ENCODE measurements at places on chromosomes 7 and 10.
A peak's percentile ranks its signal among the peaks of the same experiment; 100 is the strongest.

DNA sequence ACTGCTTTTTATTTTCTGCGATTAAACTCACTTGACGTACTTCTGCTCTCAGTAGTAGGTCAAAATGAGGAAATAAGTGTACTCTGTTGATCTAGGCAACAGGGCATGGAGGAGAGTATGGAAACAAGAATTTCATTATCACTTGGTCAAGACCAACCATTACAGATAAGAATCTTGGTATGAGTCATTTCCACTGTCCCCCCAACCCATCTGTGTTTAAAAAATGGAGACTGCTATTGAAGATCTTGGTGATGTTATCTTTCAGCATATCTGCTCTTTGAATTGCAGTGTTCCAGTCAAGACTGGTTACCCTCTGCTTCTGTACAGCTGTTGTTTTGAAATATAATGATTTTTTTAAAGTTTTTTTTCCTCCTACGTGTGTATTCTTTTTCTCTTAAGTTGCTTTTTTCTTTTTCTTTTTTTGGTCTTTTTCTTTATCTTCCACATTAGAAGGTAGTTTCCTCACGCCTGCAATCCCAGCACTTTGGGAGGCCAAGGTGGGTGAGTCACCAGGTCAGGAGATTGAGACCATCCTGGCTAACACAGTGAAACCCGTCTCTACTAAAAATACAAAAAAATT is 11.7 kb downstream of the STAM start:
- no peak for DNase-seq

GRCh38 chr7:44748948-44749731 is 493 bp downstream of the ZMIZ2 start:
- no peak for DNase-seq

DNA sequence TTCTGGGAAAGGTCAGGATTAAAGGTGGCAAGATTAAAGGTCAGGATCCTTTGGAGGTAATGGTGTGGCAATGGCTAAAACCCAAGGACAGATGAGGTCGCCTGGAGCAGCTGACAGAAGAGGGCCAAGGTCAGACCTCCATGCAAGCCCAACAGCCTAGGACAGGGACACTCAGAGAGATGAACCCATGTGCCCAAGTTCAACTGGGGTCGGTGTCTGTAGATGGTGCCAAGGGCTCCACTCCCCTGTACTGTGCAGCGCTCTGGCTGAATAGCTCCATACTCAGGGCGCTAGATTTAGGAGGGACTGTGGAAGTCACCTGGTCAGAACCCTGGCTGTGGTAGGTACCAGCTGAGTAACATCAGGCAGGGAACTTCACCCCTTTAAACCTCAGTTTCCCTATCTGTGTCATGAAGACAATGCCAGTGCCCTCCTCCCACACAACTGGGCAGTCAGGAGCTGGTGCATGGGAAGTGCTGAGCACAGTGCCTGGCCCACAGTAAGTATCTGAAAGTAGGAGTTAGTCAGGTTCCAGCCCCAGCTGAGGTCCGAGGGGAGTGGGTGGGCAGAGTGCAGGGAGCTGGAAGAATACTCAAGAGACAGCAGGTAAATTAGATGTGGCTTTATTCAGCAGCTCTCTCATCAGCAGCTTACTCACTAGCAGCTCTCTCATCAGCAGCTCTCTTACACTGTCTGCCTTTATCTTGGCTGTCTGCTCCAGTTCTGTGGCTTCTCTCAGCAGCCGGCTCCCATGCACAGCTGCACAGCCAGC is 327.1 kb downstream of the GLRX3 start:
- no peak for DNase-seq

GRCh38 chr10:62788861-62789467 is 15.6 kb upstream of the ADO start:
- DNase-seq: no peak

DNA sequence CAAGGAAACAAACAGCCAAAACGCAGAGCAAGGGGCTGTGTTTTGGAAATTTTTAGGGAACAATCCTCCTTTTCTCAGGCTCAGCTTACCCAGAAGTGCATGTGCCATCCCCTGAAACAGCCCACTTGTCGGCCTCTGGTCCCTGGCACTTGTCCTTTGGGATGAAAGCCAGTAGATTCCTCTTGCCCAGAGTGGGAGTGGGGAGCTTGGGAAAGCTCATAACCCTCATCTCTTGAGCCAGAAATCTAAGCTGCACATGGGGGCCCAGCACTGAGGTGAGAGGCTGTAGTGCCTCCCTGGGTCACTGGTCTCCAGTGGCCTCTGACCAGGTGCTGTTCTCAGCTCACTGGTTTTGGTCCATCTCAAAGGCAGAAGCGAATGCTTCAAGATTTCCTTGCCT is 150.3 kb downstream of the RNF216 start:
- no peak for DNase-seq

- DNase-seq: peak; percentile 68
These were observed 26.2 kb downstream of the HIBADH start for GRCh38 chr7:27636326-27637006.

- DNase-seq: no peak
These were observed 203.4 kb downstream of the KIF20B start for GRCh38 chr10:89904755-89905154.

DNA sequence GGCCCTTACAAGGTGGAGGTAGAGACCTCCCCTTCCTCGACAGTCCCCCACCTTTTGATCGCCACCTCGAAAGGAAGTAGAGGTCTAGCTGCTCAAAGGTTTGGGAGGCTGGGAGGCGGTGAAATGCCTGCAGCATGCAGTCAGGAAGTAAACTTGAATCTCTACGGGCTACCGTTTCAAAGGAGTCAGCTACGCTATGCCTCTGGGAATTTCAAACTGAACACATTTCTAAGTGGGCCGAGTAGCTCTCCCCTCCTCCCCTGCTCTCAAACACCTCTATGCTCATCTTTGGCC is 68.0 kb downstream of the CXCL12 start:
- DNase-seq: no peak

- DNase-seq: no peak
These were observed 289.7 kb downstream of the KLF6 start for GRCh38 chr10:3495281-3495680.

DNA sequence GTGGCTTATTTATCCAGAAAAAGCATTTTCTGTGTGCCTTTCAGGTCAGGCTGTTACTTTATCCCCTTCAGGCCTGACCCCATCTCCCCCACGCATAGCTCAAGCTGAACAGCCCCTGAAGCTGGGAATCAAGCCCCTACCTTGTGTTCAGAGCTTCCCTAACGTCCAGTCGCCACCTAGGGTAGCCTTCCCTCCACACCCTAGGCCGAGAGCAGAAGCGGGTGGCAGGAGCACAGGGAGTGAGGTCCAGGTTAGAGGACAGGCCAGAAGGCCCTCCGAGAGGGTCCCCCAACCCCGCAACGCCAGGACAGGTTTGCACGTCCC is 479 bp upstream of the SEMA4G start:
- DNase-seq: no peak

- DNase-seq: no peak
These were observed 49.7 kb downstream of the RABGEF1 start for GRCh38 chr7:66790196-66790595.

- DNase-seq: no peak
These were observed 7.7 kb downstream of the ZNHIT1 start for GRCh38 chr7:101225650-101226049.

- no peak for DNase-seq
These were observed 1.8 kb downstream of the HMX2 start for GRCh38 chr10:123149568-123150270.

DNA sequence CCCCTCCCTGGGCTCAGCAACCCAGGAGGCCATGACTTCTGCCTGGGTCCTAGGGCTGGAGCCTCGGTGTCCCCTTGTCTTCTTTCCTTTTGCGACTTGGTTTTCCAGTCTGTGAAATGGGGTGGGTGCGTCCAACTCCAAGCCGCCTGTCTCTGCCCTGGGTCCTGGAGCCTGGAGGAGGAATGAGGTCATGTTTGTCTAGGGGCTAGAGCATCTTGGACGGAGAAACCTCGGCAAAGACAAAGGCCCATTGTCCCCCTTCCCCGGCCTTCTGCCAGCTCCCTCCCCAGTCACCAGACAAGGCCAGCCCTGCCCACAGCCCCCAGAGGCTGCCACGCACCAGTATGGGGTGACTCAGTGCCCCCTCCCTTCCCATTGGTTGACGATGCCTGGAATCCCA is 39.8 kb upstream of the ELN start:
- DNase-seq: no peak

DNA sequence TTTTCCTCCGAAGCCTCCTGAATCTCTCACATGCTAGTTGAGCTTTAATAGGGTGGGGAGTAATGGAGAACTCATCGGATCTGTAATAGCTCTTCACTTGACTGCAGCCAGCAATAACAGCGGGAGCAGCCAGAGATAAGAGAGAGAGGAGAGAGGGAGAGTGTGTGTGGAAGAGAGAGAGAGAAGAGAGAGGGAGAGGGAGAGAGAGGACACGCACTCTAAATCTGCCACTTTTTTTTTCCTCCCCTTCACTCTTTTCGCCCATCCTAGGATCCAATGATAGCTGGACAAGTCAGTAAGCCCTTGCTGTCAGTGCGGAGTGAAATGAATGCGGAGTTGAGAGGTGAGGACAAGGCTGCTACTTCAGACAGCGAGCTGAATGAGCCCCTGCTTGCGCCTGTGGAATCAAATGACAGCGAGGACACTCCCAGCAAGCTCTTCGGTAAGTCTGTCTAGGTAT is 107.9 kb downstream of the POU6F2 start:
- DNase-seq: no peak

- DNase-seq: no peak
These were observed 24.7 kb downstream of the STAM start for GRCh38 chr10:17668435-17669184.

- no peak for DNase-seq
These were observed 35.2 kb downstream of the ATOH7 start for GRCh38 chr10:68196701-68197100.

DNA sequence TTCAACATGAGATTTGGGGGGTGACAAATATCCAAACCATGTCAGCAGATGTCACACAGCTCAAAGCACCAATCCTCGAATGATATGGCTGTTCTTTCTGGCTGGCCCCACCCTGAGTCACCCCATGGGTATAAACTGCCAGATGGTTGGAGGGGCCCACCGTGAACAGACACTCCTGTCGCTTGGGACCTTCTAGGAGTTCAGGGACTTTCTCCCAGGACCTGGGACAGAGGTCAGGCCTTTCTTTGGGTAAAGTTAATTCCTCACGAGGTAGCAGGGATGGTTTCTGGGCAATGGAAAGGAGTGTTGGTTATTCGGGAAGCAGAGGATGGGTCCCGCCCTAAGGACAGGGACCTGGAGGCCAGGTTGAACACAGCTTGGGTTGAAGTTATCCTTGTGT is 262.0 kb downstream of the ACTR3B start:
- DNase-seq: no peak

DNA sequence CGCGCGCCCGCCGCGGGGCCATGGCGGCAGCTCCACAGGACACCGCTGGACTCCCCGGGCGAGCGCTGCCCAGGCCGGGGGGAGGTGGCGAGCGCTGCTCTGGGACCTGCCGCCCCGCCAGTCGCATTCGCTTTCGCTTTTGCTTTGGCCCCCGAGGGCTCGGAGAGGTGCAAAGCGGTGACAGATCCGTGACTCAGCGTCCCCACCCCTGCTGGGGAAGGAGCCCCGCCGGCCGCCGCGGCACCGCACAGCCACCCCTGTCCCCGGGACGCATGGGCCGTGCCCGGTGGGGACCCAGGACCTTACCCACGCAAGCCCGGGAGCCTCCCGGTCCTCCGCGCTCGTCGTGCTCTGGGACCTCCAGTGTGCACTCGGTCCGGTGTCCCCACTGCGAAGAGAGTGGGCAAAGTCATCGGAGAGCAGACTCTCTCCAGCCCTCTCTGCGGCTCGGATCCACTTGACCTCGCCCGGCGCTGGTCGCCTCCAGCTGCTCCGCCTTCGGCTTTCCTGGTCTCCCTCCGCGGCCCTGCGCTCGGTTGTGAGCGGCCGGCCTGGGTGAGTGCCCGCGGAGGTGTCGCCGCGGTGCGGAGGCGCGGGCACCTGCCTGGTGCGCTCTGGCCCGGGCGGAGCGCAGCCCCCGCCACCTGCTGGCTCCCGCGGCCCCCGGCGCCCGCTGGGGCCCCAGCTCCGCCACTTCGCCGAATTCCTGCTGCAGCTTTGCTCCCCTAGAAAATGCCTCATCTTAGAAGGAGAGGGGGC is at the start of gene IL15RA:
Gene IL15RA, minus strand, starts transcription at position 73 of the 759 bp plus-strand sequence. Its CDS starts 51 bp downstream, at position 22.
- no peak for DNase-seq

- no peak for DNase-seq
These were observed 27.7 kb downstream of the CCM2 start for GRCh38 chr7:45027774-45028114.

DNA sequence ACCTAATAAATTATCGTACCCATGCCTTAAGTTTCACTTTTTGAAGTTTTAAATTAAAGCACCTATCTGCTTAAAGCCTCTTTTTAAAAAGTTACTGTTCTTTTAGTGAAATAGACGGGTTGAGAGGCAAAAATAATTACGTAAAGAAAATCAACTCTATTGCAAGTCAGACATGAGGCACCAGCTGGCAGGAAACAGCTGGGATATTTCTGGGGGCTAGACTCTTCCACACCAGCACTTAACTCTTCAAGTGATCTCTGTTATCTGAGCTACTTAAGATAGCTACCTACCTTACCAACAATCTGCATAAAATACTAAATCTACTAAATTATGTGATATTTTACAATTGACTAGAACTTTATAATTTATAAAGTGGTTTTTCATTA is 35.8 kb downstream of the GBF1 start:
- no peak for DNase-seq

- no peak for DNase-seq
These were observed 2.1 kb downstream of the FRAT1 start for GRCh38 chr10:97321032-97321803.

DNA sequence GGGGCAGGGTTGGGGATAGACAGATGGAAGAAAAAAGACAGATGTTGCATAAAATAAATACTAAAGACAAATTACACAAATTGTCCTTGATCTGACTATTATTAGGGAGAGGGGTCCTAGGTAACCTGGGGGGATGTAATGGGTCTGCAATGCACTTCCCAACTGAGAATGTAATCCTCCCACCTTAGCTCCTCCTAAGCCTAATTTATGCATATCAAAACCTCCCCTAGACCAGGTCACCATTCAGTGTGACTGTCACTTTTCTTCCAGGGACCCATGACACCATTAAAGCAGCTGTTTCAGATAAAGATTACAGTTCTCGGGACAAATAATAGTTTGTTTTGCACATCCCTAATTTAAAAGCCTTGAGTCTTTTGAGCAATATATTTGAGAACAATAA is 133.9 kb upstream of the FEZF1 start:
- DNase-seq: no peak

GRCh38 chr10:101676565-101676964 is 18.4 kb downstream of the FBXW4 start:
- no peak for DNase-seq

DNA sequence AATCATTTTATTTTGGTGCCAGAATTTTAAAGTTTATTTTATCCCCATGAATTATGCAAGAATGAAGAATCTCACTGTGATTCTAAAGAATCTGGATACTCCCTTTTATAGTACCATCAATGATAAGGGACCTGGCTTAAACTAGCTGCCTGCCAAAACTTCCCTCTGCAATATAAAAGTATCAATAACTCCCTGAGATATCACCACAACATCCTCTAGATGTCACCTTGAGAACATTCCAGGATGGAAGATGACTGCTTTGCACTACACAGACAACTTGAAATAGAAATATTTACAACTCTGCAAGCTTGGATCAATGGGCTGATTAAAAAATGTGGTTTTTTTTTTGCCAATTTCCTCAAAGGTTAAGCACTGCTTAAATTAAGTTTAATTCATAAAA is 142.1 kb downstream of the SLC25A13 start:
- no peak for DNase-seq

- DNase-seq: no peak
These were observed 35.2 kb upstream of the BMPER start for GRCh38 chr7:33870120-33870519.

GRCh38 chr7:22665923-22666322 is 61.1 kb upstream of the IL6 start:
- DNase-seq: no peak

- DNase-seq: peak; percentile 52
These were observed 39.8 kb upstream of the ZNF37A start for GRCh38 chr10:38054361-38054797.

All from skeletal muscle cell (primary cell).